ENCODE measurements at places on chromosomes 5 and 9.
A peak's percentile ranks its signal among the peaks of the same experiment; 100 is the strongest.

DNA sequence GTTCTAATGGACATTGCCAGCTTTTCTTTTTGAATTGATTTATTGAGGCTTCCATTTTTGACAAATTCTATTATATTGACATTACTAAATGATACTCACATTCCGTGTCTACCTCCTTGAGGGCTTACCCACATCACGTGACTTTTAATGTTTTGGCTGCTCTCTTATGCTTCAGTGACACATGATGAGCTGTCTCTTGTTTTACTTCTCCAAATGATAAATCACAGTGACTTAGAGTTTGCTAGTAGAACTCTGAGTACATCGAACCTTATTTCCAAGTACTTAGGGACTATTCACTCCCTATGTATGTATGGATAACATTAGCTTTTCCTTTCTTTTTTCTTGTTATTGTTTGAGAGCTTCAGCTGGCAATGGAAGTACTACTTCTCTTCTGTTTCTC is 169.8 kb upstream of the KCNN2 start:
- DNase-seq = no peak

DNA sequence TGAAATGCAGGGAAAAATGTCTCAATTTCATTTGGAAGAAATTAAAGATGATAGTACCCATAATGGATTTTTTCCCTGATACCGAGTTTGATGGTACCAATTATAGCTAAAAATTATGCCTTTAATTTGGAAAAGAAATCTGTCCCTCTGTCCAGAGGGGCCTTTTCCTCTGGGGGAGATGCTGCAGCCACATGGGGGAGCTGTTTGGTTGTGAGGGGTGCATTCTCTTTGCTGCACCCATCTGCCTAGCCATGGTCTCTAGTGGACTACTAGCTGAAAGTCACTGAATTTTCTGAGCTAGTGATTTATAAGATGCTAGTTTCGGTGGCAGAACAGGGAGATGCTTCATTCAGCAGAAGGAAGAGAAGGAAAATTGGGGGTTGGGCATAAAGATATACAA is 9.6 kb downstream of the SEC61B start:
- DNase-seq = no peak

GRCh38 chr5:35052838-35053237 is 5.1 kb upstream of the AGXT2 start:
- DNase-seq = no peak

GRCh38 chr5:157689942-157690689 is 18.8 kb downstream of the C5orf52 start:
- no peak for DNase-seq

GRCh38 chr5:81180780-81181460 is 52.2 kb upstream of the CKMT2 start:
- DNase-seq = no peak

DNA sequence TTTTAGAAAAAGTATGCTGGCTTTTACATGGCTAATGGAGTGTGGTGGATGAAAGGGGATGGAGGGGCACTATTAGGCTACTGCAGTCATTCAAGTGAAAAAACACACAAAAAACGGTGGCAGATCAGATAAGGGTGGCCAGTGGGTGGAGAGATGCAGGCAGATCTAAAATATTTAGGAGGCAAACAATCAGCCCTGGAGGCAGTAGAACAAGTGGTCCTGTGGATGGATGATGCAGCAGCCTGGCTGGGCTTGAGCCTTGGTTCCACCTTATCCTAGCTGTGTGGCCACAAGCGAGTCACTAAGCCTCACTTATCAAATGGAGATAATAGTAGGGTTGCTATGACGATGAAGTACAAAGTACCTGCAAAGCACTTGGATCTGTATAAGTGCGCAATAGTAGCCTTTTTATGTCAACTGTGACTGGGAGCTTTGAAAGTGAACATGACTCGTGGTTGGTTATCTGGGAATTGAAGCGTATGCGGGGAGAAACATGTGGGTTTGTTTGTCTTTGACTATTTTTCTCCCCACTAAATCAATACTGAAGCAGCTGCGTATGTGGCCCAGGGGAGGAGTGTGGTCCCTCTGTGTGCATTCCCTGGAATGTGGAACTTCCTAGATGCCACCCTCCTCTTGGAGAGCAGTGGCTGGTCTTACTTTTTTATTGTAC is 20.2 kb downstream of the NSG2 start:
- peak; percentile 82 for DNase-seq

DNA sequence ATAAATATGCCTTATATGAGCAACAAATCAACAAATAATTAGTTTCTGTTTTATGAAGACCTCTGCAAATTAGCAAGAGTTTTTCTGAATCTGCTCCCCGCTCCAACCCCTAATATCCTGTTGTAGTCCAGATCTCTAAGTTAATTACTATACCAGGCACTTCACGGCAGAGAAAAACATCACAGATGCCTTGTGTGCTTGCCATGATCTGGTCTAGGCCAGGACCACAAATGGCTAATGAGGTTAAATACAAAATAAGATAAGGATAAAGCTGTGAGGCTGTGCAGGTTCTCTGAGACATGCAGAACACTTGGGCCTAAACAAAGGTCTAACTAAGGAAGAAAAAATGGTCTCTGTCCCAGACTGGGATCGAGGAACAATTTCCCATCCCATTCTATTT is 150.8 kb downstream of the SLIT3 start:
- no peak for DNase-seq

- DNase-seq = no peak
Observed at GRCh38 chr9:124779368-124780059, 2.6 kb downstream of the OLFML2A start.

- no peak for DNase-seq
Observed at GRCh38 chr5:75051217-75051751, 1.1 kb downstream of the GCNT4 start.

DNA sequence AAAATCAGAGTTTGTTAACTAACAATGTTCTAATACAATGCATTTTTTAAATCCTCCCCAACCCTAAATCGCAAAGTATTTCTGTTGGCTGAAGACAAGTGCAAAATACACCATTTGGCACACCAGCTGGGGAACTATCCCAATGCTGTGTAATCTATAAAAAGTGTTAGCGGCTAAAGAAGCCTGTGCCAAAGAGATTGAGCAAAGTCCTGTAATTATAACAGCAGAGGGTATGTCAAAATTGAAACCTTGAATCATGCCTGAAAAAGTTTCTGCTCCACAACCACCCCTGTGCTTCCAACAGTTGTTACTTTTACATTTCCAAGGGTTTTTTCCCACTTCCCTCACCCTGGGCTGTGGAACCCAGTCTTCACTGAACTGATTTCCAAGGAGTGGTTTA is 83.1 kb upstream of the PLPP6 start:
- DNase-seq = no peak

DNA sequence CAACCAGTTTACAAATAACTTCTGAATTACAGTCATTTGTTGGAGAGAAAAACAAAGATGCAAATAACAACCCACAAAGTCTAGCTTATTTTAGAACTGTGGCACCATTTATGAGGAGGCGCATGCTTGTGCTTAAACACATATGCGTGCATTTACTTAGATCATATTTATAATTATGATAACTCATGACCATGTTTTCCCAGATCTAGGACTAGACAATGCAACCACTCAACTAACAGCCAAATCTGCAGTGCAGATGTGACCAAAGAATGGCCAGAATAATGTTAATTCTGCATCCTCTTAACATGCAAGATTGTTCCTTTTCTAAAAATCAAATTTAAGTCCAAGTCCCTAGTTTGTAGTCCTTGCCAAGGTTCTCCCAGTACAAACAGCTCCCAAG is 167.3 kb upstream of the FST start:
- no peak for DNase-seq

- no peak for DNase-seq
Observed at GRCh38 chr5:177354256-177354655, 2.8 kb upstream of the LMAN2 start.

DNA sequence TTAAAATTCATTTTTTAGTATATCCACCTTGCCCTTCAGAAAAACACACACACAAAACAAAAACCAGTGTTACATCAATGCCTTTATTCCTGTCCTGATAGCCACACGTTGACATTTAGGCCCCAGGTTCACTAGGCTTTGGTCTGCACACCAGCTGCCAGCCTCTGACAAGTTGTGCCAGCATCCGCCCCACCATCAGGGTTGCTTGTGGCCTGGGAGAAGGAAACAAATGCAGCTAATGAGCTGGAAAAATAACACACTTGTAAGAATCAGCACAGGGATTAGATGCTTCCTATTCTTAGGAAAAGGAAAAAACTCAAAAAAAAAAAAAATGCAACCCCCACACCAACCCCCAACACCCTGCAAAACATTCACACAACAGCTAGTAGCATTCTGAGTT is 404.0 kb upstream of the GRIA1 start:
- DNase-seq = no peak

GRCh38 chr5:71862507-71863060 is 143.5 kb downstream of the CARTPT start:
- no peak for DNase-seq

- DNase-seq = no peak
Observed at GRCh38 chr5:131396630-131397273, 132.9 kb downstream of the CDC42SE2 start.

- no peak for DNase-seq
Observed at GRCh38 chr9:21527579-21527978, 45.5 kb upstream of the IFNE start.

- DNase-seq = no peak
Observed at GRCh38 chr9:27188426-27188825, 79.4 kb downstream of the TEK start.

GRCh38 chr9:78574354-78575045 is 277.6 kb downstream of the PSAT1 start:
- no peak for DNase-seq

GRCh38 chr5:72379936-72380335 is 59.8 kb downstream of the PTCD2 start:
- no peak for DNase-seq

- no peak for DNase-seq
Observed at GRCh38 chr9:137756045-137756744, 121.4 kb upstream of the CACNA1B start.

DNA sequence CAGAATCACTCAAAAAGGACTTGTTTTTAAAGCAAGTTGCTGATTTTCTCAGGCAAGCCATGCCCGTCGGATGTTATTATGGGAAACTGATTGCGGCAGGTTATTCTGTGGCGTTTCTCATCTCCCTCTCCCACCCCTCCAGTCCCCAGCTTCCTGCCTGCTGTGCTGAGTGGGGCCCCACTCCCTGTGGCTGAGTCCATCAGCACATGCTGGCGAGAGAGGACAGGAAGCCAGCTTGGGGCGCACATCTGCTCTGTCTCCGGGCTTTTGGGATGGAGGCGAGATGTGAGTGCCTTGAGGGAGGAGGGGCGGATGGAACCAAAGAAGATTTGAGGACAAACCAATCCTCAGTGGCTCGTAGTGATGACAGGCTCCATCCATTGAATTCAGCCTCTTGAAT is 108.0 kb downstream of the DAPK1 start:
- no peak for DNase-seq

DNA sequence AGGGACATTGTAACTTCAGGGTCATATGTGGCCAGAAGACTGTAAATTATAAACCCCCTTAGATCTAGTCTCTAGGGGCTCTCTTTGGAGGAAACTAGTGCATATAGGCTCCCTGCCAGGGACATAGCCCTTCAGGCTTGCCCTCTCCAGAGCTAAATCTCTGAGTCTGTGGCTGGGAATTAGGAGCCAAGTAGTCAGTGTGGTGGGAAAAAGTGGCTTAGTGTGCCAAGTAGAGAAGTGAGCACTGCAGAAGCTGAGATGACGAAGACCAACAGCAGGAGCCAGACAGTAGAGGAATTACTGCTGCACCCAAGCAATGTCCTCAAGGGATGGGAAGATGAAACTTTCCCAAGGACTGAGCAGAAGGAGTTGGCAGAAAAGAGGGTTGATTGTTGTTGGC is 71.2 kb downstream of the CWC27 start:
- no peak for DNase-seq

GRCh38 chr5:142283304-142283703 is 41.5 kb downstream of the SPRY4 start:
- no peak for DNase-seq

- DNase-seq = no peak
Observed at GRCh38 chr9:126327006-126327713, 531 bp downstream of the MVB12B start.

- DNase-seq = no peak
Observed at GRCh38 chr9:135862809-135863208, 44.5 kb downstream of the CAMSAP1 start.

- no peak for DNase-seq
Observed at GRCh38 chr5:16807547-16807864, 128.6 kb downstream of the MYO10 start.

DNA sequence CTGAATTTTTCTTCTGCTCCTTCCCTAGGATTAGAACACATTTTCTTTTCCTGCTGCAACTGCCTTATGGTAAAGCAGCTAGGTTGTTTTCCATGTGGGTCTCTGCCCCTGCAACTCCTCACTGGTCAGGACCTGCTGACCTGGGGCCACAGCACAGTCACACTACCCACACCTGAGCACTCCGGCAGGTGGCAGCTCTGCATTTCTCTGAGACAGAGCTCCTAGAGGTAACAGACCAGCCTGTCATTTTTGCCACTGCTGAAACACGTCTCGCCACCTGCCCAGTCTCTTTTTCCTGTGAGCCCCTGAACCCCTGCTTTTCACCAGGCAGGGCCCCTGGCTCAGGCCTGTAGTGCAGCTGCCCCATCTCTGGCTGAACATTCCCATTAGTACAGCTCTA is 609.6 kb downstream of the HINT1 start:
- no peak for DNase-seq

DNA sequence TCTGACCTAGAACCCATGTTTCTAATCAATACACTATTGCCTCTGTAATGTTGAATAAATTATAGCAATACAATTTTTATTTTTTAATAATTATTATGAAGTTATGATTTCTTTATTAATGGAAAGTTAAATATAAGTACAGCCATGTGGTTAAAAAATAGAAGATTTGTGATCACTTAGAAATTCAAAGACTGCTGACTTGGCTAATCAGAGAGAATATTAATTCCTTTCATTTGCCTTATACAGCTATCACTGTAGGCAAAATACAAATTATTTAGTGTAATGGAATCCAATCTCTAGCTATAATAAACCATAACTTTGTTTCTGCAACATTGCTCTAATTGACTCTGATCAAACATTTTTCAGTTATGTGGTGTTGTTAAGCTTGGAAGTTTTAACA is 255.0 kb upstream of the TAS2R1 start:
- DNase-seq = no peak

GRCh38 chr5:74153255-74153790 is 487.2 kb downstream of the ENC1 start:
- no peak for DNase-seq

GRCh38 chr5:68251804-68252522 is 36.4 kb downstream of the PIK3R1 start:
- no peak for DNase-seq

GRCh38 chr5:122639864-122640263 is 135.0 kb upstream of the SNX2 start:
- no peak for DNase-seq

GRCh38 chr5:173029499-173029921 is 26.6 kb upstream of the CREBRF start:
- no peak for DNase-seq

- DNase-seq = no peak
Observed at GRCh38 chr5:142491270-142491669, 166.4 kb upstream of the SPRY4 start.

Measured in NCI-H2029 treated with DMSO at 0.1 percent for 48 hours (cell line).